ENCODE measurements at places on chromosomes 1 and 21.
A peak's percentile ranks its signal among the peaks of the same experiment; 100 is the strongest.

- peak; percentile 80 for DNase-seq
These were observed 3.1 kb upstream of the ARHGEF2 start for GRCh38 chr1:155981266-155982088.

DNA sequence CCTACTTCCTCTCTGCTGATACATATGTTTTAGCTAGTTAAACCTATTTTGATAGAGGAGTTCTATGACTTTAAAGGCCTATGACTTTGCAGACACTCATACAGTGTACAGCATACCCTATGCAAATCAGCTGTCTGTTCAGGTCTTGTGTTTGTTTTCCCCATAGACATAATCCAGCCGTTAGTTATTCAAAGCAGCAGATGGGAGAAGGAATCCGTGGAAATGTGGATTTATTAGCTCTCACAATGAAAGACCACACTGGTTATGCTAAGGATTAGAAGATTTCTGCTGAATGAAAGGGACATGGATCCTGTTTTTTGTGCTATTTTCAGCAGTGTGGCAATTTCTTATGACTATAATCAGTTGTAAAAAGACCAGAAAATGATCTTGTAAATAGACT lies 59.8 kb downstream of the MAST2 start:
- no peak for DNase-seq

DNA sequence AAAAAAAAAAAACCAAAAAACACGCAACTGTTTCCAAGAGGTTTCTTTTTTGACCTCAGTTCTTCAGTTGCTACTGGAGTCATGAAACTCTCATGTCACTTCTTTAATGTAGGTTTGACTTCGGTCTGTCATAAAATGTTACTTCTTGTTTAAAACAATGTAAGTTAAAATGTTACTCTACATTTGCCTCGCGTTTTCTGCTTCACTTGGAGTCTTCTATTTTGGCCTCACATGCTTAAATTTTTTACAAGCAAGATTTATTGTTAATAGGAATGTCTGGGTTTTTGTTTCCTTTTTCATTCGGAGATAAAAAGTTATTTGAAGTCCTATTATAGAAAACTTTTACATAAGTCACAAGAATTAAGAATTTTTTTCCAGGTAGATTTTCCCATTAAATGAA lies 880.2 kb downstream of the LTN1 start:
- no peak for DNase-seq

DNA sequence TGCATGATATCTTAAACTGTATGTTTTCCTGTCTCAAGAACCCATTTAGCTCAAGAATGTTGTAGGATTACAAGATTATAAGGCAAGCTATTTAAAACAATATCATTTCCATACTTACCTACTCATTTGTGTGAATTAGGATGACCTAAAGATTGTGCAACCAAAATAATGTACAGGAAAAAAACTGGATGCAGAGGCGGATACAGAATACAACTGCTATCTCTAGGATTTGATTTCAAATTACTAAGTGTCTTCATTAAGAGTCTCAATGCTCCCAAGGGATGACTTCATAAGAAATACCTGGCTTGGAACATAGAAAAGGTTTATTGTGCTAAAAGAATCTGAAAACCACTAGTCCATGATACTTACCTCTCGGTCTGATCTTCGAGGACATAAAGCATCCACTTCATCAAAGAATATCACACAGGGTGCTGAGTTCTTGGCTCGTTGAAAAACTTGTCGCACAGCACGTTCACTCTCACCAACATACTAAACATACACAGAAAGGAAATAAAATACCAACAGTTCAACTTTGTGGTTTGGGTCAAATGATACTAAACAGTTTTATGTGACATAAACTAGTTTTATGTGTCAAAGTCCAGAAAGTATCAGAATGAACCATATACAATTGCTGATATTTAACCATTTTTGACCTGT lies 54.9 kb downstream of the NVL start:
- no peak for DNase-seq

- DNase-seq = no peak
These were observed 1.4 kb downstream of the GPR161 start for GRCh38 chr1:168135116-168135920.

GRCh38 chr1:168266644-168267186 lies 14.0 kb upstream of the TBX19 start:
- DNase-seq = no peak

DNA sequence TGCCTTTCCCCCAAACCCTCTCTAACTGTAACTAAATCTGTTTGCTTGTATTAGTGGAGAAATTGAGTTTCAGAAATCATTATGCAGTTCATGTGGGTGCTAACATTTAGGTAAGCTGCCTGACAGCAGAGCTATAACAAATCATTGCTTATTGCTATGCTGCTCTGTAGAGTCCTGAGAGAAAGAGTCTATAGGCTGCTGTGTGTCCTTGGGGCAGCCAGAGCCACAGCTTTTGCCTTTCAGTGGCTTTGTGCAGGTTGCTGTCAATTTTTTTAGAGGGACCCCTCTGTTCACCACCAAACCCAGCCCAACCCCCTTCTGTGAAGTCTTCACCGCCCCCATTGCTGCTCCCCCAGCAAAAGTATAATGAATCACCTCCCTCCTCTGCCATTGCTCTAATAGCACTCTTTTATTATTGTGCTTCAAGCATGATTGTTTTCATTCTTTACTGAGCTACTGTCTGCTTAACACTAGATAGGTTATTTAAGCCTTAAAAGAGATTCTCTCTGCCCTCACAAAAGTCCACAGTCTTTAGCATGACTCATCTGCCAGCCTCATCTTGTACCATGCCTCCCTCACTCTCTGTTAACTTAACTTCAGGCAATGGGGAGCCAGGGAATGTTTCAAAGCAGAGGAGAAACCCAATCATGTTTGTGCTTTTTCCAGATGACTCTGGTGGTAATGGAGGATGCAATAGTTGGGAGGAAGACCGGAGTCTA lies 38.6 kb downstream of the DIRAS3 start:
- DNase-seq = peak; percentile 24

GRCh38 chr1:234838820-234839219 lies 228.8 kb upstream of the IRF2BP2 start:
- DNase-seq = no peak

GRCh38 chr1:87918398-87918797 lies 589.7 kb downstream of the LMO4 start:
- DNase-seq = no peak

Measured in iris pigment epithelial cell (primary cell).